ENCODE measurements at places on chromosomes 5 and 9.

- no peak for DNase-seq
Measured at GRCh38 chr9:15423231-15423985, 732 bp downstream of the SNAPC3 start.

DNA sequence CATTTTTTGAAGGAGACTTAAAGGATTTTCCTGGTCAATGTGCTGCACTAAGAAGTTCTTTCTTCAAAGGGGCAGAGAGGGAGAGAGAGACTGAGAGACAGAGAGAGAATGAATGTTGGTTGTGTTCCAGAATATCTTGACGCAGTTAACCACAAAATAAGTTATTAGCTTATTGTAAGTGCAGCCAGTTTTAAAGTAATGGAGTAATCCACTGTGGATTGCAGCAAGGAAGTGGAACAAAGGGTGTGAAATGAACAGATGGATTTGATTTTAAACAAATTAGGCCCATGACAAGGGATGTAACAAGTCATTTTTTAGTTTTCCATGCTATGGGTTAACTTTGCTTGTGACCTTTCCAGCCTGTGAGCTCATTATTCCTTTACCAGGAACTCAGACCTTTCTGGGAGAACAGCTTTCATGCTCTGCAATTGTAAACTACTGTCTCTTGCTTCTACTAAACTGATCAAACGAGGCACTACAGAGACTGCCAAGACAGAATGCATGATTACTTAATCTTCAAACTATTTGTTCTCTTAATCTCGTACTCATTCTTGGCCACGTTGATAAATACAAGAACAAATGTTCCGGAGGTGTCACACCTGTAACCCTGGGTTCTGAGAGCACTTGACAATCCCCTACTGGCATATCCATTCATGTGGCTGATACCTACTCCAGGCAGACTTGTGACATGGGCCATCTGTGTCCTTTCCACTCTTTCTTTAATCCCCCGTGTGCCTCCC, 131.1 kb downstream of the TLE1 start:
- DNase-seq, result peak; percentile 74

GRCh38 chr9:96462541-96462940, 12.6 kb downstream of the HABP4 start:
- no peak for DNase-seq

- no peak for DNase-seq
Measured at GRCh38 chr9:974031-974995, 2.1 kb upstream of the DMRT3 start.
